ENCODE measurements at places on chromosomes 2 and 18. TPM values are rescaled to one million over a fixed set of nuclear protein-coding genes. Genes with fewer than 3 reads are reported as not detected.

GRCh38 chr18:41745166-41746049 lies 209.6 kb upstream of the PIK3C3 start:
- DNase-seq = no peak

DNA sequence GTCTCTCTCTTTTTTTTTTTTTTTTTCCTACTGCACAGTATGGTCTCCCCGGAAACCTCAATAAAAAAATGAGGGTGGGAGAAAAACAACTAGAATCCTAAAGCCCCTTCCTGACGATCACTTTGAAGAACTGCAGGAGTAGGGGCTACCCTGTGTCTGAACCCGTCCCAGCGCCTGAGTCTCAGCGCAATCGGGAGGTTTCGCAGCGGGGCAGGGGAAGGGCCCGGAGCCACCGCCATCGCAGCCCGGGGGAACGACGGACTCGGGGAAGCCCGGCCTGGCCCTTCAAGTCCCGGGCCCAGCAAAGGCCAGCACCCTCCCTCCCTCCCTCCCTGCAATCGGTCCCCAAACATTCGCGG lies 411 bp downstream of the NARS1 start:
- DNase-seq = no peak

DNA sequence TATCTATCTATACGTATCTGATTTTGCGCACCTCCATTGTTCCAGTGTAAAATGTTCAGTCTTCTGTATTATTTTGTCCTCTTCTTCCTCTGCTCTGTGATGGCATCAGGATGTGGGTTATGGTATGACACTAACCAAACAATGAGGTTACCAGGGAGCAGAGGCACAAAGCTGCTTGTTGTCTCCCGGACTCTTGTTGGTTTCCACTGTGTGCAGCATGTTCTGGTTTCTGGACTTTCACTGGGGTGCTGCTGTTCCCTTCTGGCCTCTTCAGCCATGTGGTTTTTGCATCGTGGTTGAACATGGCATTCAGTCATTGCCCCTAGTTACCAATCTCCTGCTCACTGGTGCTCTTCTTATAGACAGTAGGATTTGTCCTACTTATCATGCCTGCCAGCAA lies 665.9 kb downstream of the CBLN2 start:
- no peak for DNase-seq

- DNase-seq = no peak
Observed at GRCh38 chr2:138267902-138268254, 233.7 kb upstream of the SPOPL start.

GRCh38 chr2:174881678-174882077 lies 117.4 kb upstream of the CHRNA1 start:
- no peak for DNase-seq

DNA sequence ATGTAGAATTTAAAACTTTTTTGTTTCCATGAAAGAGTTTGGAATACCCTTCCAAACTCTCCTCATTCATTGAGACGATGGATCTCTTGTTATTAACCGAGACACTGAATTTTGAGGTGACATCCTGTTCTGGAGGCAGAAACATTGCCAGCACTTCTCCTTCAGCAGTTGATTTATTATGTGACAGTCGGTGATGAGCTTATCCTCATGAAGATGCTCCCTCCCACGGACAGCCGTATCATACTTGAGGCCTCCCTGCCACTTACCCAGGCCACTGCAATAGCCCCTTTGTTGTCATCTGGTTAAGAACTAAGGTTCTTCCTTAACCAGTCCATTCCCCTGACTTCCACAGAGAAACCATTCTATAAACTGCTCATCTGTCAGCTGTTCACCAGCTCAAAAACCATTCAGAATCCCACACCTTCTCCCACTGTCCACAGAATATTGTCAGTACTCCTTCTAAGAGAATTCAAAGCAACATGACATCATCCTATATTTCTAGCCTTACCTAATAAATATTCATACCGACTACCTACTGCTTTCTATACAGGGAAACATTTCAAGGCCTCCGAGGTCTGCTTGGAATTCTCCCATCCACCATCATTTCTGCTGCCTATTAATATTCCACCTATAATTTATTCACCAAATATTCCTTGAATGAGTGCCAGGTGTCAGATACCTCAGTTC lies 139.0 kb upstream of the TRIB2 start:
- no peak for DNase-seq

The KYNU gene
- total RNA-seq = not detected

The POU3F3 gene
- total RNA-seq = not detected

Measured in activated CD4-positive, alpha-beta memory T cell treated with anti-CD3 and anti-CD28 coated beads, Interleukin-2, amount 10 ng/mL, durations not matched to agents 7 days and 5 days (primary cell).